ENCODE measurements at places on chromosomes 11 and 22.

GRCh38 chr11:119676461-119677020 lies 52.5 kb downstream of the NECTIN1 start:
- no peak for DNase-seq

DNA sequence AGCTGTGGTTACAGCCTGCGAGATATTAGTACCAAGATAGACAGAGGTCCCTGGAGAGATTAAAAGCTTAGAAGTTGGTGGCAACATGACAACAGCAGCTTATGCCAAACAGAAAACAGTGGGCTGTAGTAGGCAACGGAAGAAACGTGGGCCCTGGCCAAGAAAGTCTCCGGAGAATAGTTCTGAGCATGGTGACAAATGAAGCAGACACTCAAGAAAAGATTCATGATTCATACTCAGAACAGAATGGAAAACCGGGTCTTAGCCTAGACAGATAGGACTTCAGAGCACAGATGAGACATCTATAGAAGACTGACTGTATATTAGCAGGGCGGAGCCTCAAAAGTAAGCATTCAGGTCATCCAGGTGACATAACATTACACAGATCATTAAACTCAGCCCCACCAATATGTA lies 727.4 kb downstream of the ETS1 start:
- no peak for DNase-seq

- no peak for DNase-seq
Measured at GRCh38 chr22:46934172-46934745, 171.8 kb downstream of the TBC1D22A start.

- DNase-seq: no peak
Measured at GRCh38 chr11:102717280-102717679, 7.5 kb downstream of the MMP8 start.

- DNase-seq: peak; percentile 81
Measured at GRCh38 chr22:17785185-17786184, 11.2 kb upstream of the BID start.

GRCh38 chr11:72673943-72674828 lies at the start of gene PDE2A:
Gene PDE2A (minus strand): TSS chr11:72674422. CDS start chr11:72674207, 215 bp downstream.
- no peak for DNase-seq

- no peak for DNase-seq
Measured at GRCh38 chr11:61718621-61719302, 33.7 kb upstream of the MYRF start.

GRCh38 chr11:8963569-8964323 lies 496 bp downstream of the TMEM9B start:
- DNase-seq: no peak

- DNase-seq: no peak
Measured at GRCh38 chr11:78943841-78944240, 369.2 kb upstream of the NARS2 start.

GRCh38 chr22:43734370-43735150 lies 77.5 kb downstream of the EFCAB6 start:
- no peak for DNase-seq

GRCh38 chr11:1532606-1533341 lies 39.3 kb downstream of the DUSP8 start:
- no peak for DNase-seq

- DNase-seq: no peak
Measured at GRCh38 chr11:69480547-69481392, 693 bp upstream of the LINC01488 start.

GRCh38 chr11:43358279-43358800 lies 380 bp upstream of the TTC17 start:
- no peak for DNase-seq

DNA sequence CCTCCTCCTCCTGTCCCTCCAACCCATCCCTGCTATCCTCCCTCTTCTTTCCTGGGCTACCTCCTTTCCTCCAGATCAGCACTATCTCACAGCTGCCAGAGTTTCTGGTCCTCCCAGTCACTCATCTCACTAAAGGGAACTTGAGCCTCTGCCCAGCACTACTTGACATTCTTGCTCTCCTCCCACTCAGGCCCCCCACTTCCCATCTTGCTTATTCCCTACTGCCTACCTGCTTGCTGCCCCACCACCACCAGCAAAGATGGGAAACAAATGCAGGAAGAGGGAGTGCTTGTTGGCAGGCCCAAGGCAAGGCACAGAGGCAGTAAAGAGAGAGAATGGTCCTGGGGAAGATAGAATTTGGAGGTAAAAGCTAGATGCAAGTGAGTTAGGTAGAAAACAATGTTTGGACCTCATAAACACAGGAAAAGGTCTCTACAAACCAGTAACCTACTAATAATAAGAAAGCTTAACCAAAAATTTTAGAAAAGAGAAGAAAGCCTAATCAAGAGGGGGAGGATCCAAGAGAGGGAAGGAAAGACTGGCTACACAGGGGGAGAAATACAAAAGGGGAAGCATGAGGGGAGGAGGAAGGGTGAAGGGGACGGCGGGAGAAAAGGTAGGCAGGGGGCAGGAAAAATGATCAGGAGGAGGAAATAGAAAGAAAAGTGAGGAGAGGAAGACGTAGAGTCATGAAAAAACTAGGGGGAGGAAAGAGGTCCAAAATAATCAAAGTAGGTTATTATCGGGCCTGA lies 63.6 kb downstream of the PAK1 start:
- no peak for DNase-seq

- DNase-seq: no peak
Measured at GRCh38 chr11:79834015-79834414, 393.2 kb upstream of the TENM4 start.

- DNase-seq: no peak
Measured at GRCh38 chr11:129115652-129116586, 76.2 kb downstream of the ARHGAP32 start.

GRCh38 chr11:42034826-42035225 lies 575.4 kb upstream of the LRRC4C start:
- DNase-seq: no peak

GRCh38 chr22:30694640-30695350 lies at the start of gene OSBP2:
Gene OSBP2 (plus strand): TSS chr22:30694874. CDS start chr22:30694910, 36 bp downstream.
- DNase-seq: peak; percentile 39

GRCh38 chr11:130798280-130798679 lies 118.0 kb downstream of the SNX19 start:
- no peak for DNase-seq

DNA sequence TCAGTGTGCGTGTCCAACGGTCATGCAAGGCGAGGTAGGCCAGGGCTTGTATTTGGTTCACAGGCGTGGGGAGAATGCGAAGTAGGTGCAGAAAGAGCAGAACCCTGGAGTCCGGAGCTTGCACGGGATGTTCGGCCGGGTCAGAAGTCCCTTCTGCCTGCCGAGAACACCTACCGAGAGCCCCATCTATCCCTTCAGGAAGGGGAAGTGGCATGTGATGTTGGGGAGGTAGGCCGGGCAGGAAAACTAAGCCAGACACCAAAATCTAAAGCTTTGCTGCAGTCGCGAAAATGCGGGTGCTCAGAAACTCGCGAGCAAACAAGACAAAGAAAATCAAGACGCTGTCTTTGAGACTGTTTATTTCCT lies 435 bp upstream of the TAF6L start:
- DNase-seq: no peak

DNA sequence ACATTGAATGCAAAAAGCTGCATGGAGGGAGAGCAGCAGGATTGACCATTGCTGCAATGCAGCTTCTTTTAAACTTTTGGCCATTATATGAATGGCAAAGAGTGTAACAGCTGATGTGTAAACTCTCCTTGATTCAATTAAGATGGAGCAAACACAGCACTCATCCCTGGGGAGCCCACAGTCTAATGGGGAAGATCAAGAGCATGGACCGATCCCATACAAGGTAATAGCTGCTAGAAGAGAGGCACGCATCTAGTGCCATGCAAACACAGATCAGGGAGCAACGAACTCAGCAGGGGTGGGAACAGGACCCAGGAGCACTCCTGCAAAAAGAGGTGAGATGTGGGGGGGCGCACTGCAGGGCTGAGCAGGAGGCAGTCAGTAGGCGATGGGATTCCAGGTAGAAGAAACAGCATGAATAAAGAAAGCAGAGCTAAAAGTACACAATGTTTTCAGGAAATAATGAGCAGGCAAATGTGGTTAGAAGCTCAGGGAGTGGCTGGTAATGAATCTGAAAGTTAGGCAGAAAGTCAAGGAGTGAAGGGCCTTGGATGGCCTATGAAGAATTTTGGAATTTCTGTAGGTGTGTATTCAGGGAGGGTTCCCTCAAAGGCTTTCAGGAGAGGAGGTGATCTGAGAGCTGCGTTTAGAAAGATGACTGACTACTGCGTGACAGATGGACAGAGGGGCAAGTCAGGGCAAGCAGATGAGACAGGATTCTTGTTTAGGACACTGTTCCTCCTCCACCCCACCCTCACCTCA lies 17.2 kb upstream of the BMAL1 start:
- no peak for DNase-seq

DNA sequence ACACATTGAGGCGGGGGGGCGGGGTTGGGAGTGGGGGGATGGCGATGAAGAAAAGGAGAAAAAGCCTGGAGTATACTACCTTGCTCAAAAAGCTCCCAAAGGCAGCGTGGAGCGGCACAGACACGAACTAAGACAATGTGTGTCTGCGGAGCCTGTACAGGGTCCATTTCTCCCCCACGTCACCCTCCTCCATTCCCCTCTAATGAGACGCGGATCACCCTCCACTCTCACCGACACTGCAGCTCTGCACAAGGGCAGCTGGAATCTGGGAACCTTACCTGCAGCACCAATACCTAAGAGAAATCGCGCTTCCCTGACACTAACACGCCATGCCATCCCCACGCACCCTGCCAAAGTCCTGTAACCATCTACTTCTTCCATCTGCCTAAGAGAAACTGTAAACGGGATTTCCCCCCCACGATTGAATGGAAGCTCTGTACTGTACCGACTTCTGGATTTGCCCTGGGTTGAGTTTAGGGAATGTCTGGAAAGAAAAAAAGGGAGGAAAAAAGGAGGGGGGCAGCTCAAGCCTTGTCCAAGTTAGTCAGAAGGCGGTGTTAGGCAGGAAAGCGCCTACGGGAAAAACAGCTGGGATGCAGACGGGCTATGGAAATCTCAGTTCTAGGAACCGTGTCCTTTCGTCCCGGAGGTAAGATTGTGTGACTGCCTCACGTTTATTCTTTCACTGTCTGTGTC lies 125.7 kb upstream of the C11orf58 start:
- no peak for DNase-seq

- no peak for DNase-seq
Measured at GRCh38 chr11:1271002-1271401, 38.4 kb downstream of the TOLLIP start.

DNA sequence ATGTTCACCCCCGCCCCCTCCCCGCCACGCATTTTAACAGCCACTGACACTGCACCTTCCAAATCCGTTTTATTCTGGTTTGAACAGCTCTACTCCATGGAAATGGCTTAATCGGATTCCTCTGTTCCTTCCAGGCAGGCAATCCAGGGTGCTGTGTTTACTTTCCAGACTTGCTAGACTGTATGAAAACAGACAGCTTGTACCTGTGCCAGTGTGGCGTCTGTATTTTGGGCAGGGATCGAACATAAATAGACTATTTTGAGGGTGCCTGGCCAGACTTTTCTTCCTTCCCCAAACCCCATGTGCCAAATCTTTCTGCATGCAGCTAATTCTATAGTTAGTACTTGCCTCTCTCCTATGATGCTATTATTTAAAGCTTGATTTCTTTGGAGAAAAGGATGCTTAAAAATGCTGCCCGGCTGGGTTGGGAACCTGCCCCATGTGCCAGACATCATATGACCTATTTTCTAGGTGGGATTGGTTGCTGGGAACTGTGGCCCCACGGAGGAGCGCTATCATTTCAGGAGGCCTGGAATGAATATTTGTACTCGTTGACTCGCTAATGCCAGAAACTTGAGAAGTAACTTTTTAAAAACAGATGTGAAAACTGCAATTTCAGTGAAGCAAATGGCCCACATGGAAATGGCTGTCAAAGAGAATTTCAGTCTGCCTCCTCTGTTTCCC lies 814.8 kb downstream of the BRD1 start:
- DNase-seq: no peak

GRCh38 chr11:134033696-134034491 lies 35.0 kb upstream of the JAM3 start:
- no peak for DNase-seq

- DNase-seq: peak; percentile 18
Measured at GRCh38 chr11:111776398-111777093, 10.4 kb upstream of the PPP2R1B start.

DNA sequence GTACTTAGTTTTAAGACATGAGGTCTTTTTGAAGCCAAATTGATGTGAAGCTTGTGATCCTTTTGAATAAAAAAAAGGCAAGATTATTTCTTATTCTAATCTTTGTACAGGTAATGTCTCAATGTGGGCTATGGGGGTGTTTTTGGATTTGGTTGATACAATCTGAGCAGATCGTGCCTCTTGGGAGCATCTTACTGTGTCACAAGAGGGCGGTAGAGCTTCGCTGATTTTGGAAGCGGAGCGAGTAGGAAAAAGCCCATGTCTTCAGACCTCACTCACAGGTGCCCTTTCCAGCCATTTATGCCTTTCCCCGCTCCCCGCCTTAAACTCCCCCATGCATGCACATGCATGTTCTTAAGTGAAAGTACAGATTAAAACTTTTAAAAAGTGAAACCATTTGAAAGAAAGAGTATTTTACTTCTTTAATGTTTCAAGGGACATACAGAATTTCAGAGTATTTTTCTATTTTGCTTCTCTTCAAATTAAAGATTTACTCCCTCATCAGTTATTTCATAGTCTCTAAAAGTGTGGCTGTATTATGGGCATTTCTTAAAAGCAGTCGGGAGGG lies 18.8 kb downstream of the DDX25 start:
- DNase-seq: peak; percentile 41

- DNase-seq: no peak
Measured at GRCh38 chr11:122782222-122782621, 56.1 kb upstream of the CRTAM start.

DNA sequence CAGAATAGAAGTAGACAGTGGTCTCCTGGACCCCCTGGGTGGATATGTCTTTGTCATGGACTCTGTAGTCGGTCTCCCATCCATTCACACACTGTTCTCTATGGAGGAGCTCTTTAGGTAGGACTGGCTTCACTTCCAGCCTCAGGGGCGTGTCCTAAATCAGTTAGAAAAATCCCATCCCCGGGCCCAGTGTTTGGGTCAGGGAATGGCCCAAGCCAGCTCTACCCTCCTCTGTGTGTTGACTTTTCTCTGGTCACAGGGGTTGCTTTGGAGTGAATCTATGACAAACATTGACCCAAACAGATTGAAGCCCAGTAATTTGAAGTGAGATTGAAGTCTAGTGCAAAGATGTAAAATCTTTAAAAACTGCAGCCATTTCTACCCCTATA lies 34.0 kb downstream of the WEE1 start:
- no peak for DNase-seq

DNA sequence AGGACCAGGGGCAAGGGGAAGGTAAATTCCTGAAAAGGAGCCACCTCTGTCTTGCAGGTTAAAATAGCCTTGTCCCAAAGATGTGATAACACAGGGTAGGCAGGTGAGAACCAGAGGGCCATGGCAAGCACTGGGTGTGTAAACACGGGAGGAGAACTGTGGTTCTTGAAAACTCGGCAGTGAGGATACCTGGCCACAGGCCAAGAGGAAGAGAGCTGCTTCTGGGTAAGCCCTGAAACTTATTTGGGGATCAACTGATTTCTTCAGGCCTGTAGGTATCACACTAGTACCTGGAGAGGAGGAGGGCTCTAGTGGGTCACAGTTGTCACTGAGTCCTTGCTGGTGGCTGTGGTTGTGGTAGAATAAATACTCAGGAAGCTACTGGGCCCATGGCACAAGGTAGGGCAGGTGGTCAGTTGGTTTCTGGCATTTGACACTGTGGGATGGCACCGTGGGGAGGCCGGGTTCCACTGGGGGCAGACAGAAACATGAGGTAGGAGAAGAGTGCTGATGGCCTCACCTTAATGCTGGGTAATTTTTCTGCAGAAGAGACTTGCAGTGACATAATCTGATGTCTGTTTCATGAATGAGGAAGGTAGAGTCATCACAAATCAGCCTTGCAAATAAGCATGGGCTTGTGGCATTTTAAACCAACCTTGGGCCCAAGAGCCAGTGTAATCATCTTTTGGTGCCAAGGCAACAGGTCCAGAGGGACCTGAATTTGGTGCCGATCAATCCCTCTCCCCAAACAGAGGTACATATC lies 22.0 kb downstream of the AMPD3 start:
- no peak for DNase-seq
